NCI-H1048 (cell line): ENCODE measurements at places on chromosomes 13 and 19.

DNA sequence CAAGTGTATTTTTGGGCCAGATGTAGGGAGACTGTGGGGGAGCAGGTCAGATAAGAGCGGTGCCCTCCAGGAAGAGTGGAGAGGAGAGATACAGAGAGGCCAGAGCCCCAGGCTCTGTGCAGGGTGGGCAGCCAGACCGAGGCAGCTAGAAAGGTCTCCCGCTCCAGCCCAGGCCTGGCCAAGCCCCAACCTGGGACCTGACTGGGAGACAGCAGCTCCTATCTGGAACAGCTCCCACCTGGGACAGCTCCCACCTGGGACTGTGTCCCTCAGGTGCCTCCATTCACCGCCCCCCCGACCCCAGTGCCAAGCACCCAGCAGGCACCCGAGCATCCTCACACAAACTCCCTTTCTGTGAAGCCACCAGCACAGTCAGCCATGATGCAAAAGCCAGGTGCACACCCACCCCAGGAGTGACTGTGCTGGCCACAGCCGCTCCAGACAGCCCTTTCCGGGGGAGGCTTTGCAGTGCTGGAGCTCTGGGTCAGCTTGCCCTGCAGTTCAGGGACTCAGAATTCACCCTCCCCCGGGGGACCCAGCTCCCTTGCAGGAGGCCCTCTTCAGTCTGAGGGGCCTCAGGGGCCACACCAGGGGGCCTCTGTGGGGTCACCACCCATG, 2.1 kb upstream of the GRTP1 start:
- no peak for DNase-seq

GRCh38 chr13:74706801-74707200, 572.6 kb upstream of the KLF12 start:
- DNase-seq: no peak

DNA sequence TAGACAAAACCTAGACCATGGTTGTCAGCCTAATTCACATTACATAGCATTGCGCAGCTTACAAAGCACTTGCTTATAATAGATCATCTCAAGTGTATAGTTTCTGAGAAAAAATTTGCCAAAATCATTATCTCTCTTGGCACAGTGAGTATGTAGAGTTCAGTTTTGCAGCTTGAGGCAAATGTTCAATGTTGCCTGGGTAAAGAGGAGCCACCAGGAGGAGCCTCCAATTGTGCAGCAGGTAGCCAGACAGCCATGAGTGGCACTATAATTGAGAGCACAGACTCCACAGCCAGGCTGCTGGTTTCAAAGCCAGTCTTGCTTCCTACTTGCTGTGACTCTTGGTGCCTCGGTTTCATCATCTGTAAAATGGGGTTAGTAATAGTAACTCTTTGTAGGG, 24.0 kb upstream of the OLFM4 start:
- DNase-seq: no peak

DNA sequence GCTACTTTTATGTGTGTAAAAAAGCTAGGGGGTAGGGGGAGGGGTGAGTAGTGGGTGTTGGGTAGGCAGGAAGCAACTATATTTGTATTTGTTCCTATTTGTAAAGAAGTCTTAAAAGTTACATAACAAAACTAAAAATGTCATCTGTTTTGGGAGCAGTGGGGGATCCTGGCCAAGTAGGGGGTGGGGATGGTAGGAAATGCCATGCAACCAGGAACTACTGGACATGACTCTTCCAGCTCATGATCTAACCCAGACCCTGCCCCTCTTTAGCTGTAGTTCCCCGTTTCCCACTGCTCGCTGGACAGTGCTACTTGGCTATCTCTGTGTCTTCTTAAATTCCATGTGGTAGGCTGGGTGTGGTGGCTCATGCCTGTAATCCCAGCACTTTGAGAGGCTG, 3.2 kb downstream of the GTF3A start:
- no peak for DNase-seq

GRCh38 chr19:55227241-55228014, 1.1 kb downstream of the TMEM86B start:
- no peak for DNase-seq

DNA sequence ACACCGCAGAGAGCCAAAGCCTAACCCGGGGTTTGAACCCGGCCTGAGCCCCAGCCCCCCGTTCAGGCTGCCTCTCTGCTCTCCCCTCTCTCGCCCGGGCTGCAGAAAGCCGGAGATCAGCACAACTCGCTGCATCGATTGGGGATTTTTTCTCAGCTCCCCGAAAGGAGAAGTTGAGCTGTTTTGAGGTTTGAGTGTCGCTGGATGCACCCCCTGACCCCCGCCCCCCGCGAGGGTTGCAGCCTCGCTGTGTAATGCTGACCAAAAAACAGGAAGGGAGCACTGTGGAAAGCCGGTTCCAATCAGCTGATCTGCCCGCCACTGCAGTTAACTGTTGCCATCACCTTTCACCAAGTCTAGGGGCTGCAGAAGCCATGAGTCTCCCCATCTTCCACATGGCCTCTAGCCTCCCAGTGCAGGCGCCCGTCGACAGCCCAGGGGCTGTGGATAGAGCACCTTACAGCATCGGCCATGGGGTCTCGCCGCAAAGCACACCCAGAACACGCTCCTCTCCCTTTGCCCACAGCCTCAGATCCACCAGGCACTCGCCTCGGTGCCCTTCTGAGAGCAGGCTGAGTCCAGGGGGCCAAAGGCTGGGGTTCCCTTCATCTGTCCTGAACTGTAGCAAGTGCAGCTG, 34.5 kb downstream of the MYO9B start:
- DNase-seq: no peak

DNA sequence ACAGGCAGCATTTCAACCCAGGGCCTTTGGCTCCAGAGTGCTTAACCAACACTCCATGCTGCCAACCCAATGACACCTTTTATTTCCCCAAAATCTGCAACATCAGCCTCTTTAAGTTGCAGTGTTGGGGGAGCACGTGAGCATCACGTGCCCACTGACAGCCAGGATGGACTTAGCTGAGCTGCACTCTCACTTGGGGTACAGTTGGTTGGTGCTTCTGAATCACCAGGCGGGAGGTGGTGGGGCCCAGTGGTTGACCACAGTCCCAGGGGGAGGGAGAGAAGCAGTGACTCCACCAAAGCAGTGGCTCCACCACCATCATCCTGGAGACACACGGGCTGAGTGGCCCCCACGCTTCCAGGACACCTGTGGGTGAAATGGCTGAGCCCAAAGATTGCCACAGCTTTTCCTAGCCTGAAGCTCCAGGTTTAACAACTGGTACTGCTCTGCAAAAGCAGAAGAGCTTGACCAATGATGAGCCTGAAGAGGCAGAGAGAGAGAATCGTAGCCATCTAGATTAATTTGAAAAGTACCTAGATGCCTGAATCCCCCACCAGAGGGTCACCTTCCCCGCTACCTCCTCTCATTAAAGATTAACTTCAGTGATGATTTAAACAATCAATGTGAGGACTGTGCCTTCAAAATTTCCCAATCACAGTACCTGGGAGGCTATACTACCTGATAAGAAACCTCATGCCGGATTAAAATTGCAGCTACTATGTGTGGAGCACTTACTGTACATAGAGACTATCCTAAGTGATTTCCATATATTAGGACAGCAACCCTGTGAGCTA, 193.8 kb downstream of the FOXO1 start:
- DNase-seq: no peak

DNA sequence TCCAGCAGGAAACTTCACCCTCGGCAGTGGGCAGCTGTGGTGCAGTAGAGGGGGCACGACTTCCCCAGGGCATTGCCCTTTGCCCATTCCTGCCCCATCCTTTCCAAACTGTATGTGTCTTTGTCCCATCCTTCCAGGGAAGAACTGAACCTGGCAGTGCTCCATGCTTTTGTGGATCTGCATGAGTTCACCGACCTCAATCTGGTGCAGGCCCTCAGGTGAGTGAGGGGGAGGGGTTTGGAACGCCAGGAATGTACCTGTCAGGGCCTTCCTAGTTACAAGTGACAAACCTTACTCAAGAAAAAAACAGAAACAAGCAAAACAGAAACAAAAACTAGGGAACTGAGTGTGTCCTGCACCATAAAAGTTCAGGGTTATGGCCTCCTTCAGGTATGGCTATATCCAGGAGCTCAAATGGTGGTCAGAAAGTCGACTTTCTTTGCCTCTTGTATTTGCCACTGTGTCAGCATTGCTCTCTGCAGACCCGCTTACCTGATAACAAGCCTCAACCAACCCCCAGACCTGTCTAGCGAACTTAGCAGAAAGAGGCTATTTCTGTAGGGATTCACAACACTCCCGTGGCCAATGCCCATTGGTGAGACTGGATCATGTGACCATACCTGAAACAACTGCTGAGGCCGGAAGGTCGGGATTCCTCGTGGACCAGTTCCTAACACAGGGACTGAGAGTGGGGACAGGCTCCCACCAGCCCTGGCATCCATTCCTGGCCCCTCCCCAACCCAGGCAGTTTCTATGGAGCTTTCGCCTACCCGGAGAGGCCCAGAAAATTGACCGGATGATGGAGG, 4.2 kb downstream of the CYTH2 start:
- no peak for DNase-seq

- DNase-seq: no peak
Measured at GRCh38 chr13:87208636-87209035, 462.5 kb upstream of the SLITRK5 start.

- DNase-seq: no peak
Measured at GRCh38 chr13:95185851-95186250, 115.4 kb downstream of the ABCC4 start.
